Tibial artery (tissue), 4 donors: ENCODE measurements at places on chromosomes 7 and 10.

- no peaks in the 10 kb centered on the region for H3K27me3 ChIP-seq
- H3K4me1 ChIP-seq: no peaks in the 10 kb centered on the region
- H3K4me3 ChIP-seq: no peak overlapping the region
- no peaks in the 10 kb centered on the region for H3K36me3 ChIP-seq
These were observed 122.3 kb downstream of the ACTR3B start for GRCh38 chr7:152881893-152882292.

GRCh38 chr7:2376351-2377154, 21.9 kb downstream of the EIF3B start:
- no peak overlapping the region for H3K4me3 ChIP-seq
- peaks cover 94% of the 10 kb centered on the region for H3K36me3 ChIP-seq
- no peaks in the 10 kb centered on the region for H3K27me3 ChIP-seq
- no peak for DNase-seq

DNA sequence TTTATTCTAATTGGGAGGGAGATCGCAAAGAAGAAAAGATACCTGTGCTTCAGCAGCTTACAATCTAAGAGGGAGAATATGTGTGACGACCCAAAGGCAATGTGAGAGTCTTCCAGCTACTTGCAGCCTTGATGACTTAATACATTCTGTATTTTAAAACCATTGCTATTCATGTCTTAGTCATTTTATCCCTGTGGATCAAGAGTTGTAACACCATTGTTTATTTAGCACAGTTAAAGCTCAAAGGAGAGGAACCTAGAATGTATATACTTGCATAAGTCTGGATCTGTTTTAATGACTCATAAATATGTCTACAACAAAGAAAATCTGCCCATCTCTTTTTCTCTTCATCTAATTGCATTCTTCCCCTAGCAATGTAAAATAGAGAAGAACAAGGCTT, 117.9 kb upstream of the DLX6 start:
- no peaks in the 10 kb centered on the region for H3K4me1 ChIP-seq
- H3K27me3 ChIP-seq: no peaks in the 10 kb centered on the region
- H3K4me3 ChIP-seq: no peak overlapping the region

GRCh38 chr10:124644236-124644635, 99.9 kb downstream of the FAM53B start:
- no peak for DNase-seq
- peaks cover 34% of the 10 kb centered on the region for H3K4me1 ChIP-seq
- H3K27me3 ChIP-seq: no peaks in the 10 kb centered on the region
- no peaks in the 10 kb centered on the region for H3K36me3 ChIP-seq
- H3K27ac ChIP-seq: no peak overlapping the region
- no peak overlapping the region for H3K4me3 ChIP-seq
